RWPE2 (cell line): ENCODE measurements at places on chromosomes 7 and 10.

GRCh38 chr10:6423413-6424170 is 156.5 kb downstream of the PRKCQ start:
- H3K27ac ChIP-seq: no peak overlapping the region
- H3K4me1 ChIP-seq: no peaks in the 10 kb centered on the region
- no peak overlapping the region for H3K4me3 ChIP-seq
- H3K36me3 ChIP-seq: no peaks in the 10 kb centered on the region

DNA sequence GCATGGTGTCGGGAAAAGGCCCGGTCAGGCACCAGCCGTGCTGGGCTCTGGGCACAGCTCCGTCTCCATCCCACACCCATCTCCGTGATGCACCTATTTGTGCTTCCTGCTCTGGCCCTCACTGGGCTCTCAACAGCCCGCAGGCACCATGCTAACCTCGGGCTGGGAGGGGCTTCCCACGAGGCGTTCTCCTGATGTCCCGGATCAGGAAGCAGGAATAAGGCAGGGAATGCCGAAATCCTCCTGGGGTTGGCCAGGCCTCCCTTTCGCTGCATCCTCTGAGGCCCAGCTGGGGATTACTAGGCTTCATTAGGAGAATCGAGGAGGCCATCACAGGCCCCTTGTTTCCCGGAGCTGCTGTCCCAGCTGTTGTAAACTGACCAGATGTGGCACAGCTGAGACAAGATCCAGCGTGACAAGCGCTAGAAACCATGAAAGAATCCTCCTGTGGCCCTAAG is 72.0 kb downstream of the FAM53B start:
- no peak for DNase-seq
- H3K27ac ChIP-seq: no peak overlapping the region
- H3K36me3 ChIP-seq: no peaks in the 10 kb centered on the region
- H3K27me3 ChIP-seq: no peaks in the 10 kb centered on the region
- no peak overlapping the region for H3K4me3 ChIP-seq

- no peak overlapping the region for H3K27ac ChIP-seq
- H3K36me3 ChIP-seq: no peaks in the 10 kb centered on the region
- no peaks in the 10 kb centered on the region for H3K27me3 ChIP-seq
- DNase-seq: no peak
- H3K4me3 ChIP-seq: no peak overlapping the region
These were observed 728.8 kb downstream of the TYW1 start for GRCh38 chr7:67725423-67725822.

DNA sequence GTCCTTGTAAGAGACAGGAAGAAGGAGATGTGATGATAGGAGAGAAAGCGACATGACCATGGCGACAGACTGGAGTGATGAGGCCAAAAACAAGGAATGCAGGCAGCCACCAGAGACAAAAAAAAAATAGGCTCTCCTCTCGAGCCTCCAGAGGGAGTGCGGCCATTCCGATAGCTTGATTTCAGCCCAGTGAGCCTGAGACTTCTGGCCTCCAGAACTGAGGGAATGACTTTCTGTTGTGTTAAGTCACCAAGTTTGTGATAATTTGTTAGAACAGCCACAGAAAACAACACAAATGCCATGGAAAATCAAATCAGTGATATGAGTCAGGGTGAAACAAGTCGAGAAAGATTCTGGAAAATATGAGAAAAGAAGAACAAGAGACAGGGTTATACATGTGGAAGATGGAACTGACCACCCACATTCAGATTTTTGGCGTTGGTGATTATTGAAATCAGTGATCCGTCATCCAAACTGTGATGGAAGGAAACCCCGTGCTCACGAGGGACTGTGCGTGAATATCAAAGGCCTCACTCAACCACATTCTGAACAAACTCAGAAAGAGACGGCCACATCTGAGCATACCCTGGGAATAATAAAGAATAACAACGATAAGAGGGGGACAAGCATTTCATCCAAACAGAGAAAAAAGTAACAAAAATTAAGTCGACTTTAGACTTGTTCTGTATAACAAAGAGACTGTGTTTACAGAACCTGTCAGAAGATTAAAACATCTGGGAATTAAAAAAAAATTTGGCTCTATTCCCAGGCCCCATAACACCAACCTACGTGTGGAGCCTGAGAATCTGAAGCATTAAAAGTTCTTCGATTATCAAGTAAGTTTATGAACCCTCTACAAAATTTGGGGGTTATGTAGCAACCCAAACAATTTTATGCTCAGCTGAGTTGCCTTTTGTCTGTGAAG is 72.1 kb downstream of the EEPD1 start:
- no peak overlapping the region for H3K4me3 ChIP-seq
- no peak overlapping the region for H3K27ac ChIP-seq
- no peak for DNase-seq
- no peaks in the 10 kb centered on the region for H3K4me1 ChIP-seq
- H3K27me3 ChIP-seq: no peaks in the 10 kb centered on the region

DNA sequence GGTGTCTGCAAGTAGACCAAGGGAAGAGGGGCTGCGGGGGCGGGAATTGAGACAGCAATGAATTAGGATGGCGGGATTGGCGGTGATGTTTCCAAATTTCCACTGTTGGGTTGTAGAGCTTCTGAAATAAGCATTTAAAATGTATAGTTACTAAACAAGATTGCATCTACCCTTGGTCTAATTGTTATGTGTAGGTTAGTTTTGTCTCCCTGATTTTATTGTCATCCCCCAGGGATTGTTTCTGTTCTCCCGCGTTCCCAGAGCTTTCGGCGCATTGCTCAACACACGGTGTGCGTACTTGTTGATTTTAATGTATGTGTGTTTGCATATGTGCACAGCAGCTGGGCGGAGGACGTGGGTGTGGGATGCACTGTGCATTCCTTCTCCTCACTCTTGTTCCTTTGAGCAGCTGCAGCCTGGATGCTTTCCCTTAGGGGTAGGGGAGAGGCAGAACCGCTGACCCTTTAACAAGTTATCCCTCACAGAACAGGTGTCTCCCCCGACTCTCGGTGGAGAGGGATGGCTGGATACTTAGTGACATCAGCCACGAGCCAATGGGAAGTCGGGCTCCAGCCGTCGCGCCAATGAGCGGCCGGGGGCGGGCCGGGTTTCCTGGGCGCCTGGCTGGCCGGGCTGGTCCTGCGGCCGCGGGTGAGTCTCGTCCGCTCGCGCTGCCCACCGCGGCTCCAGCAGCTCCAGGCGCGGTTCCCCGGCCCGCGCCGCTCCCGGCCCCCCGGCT is at the start of gene TSPAN33:
TSPAN33 (plus strand) TSS at position 613 of the 739 bp plus-strand sequence. CDS start 274 bp downstream, outside the sequence.
- H3K4me3 ChIP-seq: peak within 1 kb of the TSS; percentile 45
- H3K27ac ChIP-seq: no peak within 1 kb of the TSS
- peaks cover 12% of the 10 kb centered on the region for H3K27me3 ChIP-seq
- no peak for DNase-seq
- H3K4me1 ChIP-seq: no peaks in the 10 kb centered on the region

DNA sequence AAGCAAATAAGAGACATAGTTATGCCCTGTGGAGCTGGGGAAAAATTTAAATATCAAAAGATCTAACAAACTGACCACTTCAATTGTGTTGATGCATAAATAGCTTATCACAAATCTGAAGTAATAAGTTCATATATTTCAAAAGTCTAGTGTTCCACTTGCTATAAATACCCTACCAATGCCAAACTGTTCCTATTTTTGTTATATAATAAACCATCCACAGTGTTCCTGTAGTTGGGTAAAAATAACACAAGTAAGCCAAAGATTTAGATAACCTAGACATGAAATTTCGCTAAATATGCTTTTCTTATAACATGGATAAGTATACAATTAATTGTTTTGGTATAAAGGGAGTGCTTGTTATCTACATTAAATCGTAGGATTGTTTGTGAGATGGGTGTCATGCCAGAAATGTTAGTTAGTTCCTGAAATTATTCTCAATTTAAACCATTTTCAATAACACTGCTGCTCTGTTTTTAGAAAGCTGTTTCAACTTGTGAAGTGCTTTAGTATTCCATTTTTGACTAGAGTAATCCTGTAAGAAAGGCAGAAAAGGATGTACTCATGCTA is 85.5 kb downstream of the CACNA2D1 start:
- H3K27ac ChIP-seq: no peak overlapping the region
- no peak overlapping the region for H3K4me3 ChIP-seq
- peaks cover 3% of the 10 kb centered on the region for H3K27me3 ChIP-seq

- H3K27ac ChIP-seq: no peak overlapping the region
- H3K4me1 ChIP-seq: peaks cover 7% of the 10 kb centered on the region
- DNase-seq: no peak
- no peaks in the 10 kb centered on the region for H3K36me3 ChIP-seq
These were observed 59.3 kb downstream of the OAT start for GRCh38 chr10:124359336-124359832.

DNA sequence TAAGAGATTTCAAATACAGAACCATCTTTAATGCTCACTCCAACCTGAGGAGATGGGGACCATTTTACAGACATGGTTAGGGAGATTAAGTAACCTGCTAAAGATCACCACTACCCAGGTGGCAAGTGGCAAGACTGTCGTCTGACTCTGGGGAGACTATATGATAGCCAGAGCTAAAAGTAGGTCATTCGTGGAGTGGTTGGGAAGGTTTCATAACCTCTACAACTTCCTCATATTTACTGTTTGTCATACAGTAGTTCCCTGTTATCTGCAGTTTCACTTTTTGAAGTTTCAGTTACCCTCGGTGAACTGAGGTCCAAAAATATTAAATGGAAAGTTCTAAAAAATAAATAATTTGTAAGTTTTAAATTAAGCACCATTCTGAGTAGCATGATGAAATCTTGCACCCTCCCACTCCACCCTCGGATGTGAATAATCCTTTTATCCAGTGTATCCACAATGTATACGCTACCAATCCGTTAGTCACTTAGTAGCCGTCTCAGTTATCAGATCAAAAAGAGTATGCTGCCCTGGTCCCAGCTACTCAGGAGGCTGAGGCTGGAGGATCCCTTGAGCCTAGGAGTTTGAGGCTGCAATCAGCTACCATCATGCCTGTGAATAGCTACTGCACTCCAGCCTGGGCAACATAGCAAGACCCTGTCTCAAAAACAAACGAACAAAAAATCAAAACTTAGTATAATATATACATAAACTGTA is 14.9 kb upstream of the LGI1 start:
- DNase-seq: no peak
- peaks cover 4% of the 10 kb centered on the region for H3K4me1 ChIP-seq
- H3K27me3 ChIP-seq: no peaks in the 10 kb centered on the region
- H3K36me3 ChIP-seq: no peaks in the 10 kb centered on the region
- H3K27ac ChIP-seq: no peak overlapping the region
- no peak overlapping the region for H3K4me3 ChIP-seq

DNA sequence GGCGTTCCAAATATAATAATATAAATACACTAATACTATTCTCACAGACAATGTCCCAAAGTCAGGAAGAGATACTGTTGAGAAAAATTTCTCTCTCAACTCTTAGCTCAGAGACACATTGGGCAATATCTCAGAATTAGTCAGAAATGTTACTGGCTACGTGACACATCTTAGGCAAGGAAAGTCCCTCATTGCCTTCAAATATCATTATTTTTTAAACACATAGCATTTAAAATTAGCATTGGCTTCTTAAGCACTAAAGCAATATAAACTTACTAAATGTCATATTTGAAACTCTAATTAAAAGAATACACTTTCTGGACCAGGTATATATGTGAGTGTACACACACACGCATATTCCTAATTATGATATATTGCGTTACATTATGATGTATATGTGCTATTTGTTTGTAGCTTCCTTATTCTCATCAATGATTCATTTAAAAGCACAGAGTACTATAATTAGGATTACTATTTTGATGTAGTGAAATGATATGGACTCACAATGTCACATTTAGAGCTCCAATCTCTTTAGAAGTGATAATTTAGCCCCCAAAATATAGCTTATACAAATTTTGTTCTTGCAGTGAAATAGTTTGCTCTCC is 255.8 kb downstream of the TWIST1 start:
- no peak overlapping the region for H3K4me3 ChIP-seq
- no peak for DNase-seq
- H3K4me1 ChIP-seq: peaks cover 4% of the 10 kb centered on the region

- no peak overlapping the region for H3K4me3 ChIP-seq
- H3K27ac ChIP-seq: no peak overlapping the region
- H3K36me3 ChIP-seq: no peaks in the 10 kb centered on the region
- no peaks in the 10 kb centered on the region for H3K4me1 ChIP-seq
- no peak for DNase-seq
These were observed 65.7 kb upstream of the NOBOX start for GRCh38 chr7:144468990-144469732.

GRCh38 chr7:756231-756927 is 29.3 kb upstream of the PRKAR1B start:
- no peaks in the 10 kb centered on the region for H3K27me3 ChIP-seq
- no peak overlapping the region for H3K27ac ChIP-seq
- DNase-seq: no peak
- no peaks in the 10 kb centered on the region for H3K4me1 ChIP-seq
- H3K4me3 ChIP-seq: no peak overlapping the region

DNA sequence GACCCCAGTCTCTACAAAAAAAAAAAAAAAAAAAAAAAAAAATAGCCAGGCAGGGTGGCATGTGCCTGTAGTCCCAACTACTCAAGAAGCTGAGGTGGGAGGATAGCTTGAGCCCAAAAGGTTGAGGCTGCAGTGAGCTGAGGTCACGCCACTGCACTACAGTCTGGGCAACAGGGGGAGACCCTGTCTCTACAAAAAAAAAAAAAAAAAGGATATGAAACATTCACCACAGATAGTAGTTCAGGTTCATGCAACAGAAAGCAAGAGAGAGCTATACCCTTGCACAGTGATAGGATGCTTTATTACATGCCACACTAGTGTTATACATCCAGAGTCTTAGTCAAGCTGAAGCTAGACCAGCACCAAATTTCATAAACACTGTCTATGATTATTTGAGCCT is 148.4 kb upstream of the KAT6B start:
- no peak overlapping the region for H3K4me3 ChIP-seq
- H3K27ac ChIP-seq: no peak overlapping the region
- peaks cover 21% of the 10 kb centered on the region for H3K36me3 ChIP-seq
- H3K4me1 ChIP-seq: no peaks in the 10 kb centered on the region
- H3K27me3 ChIP-seq: no peaks in the 10 kb centered on the region

DNA sequence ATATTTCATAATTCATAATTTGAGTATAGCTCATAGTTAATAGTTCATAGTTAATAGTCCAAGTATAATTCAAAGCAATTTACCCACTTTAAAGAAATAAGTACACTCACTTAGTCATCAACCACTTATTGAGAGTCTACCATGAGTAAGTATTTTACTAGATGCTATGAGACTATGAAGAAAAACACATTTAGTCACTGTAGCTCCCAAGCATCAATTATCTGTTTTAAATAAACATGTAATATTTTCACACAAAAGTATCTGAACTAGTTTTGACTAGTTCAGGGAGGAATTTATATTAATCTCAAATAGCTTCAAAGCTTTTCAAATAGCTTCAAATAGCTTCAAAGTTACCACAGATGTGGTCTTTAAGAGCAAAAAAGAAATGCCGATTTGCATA is 119.2 kb downstream of the ANK3 start:
- H3K27ac ChIP-seq: no peak overlapping the region
- H3K36me3 ChIP-seq: no peaks in the 10 kb centered on the region
- H3K4me3 ChIP-seq: no peak overlapping the region
- H3K4me1 ChIP-seq: peaks cover 3% of the 10 kb centered on the region

- no peak overlapping the region for H3K4me3 ChIP-seq
- DNase-seq: no peak
- H3K36me3 ChIP-seq: no peaks in the 10 kb centered on the region
- no peaks in the 10 kb centered on the region for H3K27me3 ChIP-seq
- H3K27ac ChIP-seq: no peak overlapping the region
These were observed 721.7 kb upstream of the GALNT17 start for GRCh38 chr7:70410134-70410750.

GRCh38 chr10:118994321-118994720 is 35.2 kb upstream of the NANOS1 start:
- H3K27me3 ChIP-seq: no peaks in the 10 kb centered on the region
- no peaks in the 10 kb centered on the region for H3K4me1 ChIP-seq
- no peak overlapping the region for H3K27ac ChIP-seq
- no peaks in the 10 kb centered on the region for H3K36me3 ChIP-seq
- H3K4me3 ChIP-seq: no peak overlapping the region
- no peak for DNase-seq
